Activated CD4-positive, CD25-positive, alpha-beta regulatory T cell treated with anti-CD3 and anti-CD28 coated beads, Interleukin-2, amount 50 U/mL, for 16 hours (primary cell): ENCODE measurements at places on chromosomes 5 and 9.

GRCh38 chr9:105930011-105930627 is 235.8 kb downstream of the TMEM38B start:
- no peak for DNase-seq

DNA sequence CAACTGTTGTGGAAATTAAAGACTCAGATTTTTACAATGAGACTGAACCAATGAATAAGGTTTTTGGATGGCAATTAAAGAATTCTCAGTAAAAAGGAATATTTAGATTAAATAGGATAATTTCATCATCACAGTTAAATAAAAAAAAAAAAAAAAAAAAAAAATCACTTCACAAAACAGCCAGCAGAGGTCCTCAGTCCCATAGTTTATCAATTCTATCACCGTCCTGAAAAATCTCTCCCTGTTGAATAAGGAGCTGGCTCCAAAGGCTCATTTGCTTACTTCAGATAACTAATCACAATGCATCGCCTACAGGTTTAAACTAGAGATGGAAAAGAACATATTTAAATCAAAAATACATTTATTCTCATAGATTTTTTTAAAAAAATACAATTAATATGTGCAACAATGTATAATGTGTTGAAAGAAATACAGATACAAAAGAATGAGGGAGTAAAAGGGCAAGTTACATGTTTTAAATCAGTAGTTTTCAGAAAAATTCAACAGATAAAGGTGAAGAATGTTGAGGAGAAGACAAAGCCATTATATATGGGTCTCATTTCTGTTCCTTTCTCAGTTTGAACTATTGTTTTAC is 175.8 kb upstream of the CHD1 start:
- DNase-seq = no peak

DNA sequence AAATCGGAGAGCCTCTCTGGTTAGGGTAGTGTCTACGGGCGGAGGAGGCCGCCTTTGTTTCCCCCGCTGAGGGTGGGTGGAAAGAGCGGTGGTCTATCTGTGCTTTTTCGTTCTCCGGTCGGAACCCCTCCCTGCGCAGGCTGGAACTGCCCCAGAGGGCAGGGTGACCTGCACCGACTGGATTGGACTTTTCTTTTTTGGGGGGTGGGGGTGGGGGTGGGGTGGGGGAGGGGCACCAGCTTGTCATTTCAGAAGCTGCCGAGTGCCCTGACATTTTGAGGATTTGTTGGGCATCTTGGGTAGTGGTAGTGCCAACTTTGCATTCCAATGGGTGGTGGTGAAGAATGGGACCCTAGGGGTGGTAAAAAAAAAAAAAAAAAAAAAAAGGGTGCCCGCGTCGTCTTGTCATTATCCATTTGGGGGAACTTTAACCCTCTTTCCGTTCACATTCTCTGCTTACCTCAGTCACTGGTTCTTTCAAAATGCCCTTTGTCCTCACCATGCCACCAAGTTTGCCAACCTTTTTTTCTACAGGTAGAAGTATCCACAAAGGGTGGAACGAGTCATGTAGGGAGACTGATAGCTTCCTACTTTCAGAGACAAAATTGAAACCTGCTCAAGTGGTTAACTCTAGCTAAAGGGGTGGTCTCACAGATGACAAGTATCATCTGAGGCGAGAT is 1.3 kb downstream of the UBE2R2 start:
- DNase-seq = no peak

DNA sequence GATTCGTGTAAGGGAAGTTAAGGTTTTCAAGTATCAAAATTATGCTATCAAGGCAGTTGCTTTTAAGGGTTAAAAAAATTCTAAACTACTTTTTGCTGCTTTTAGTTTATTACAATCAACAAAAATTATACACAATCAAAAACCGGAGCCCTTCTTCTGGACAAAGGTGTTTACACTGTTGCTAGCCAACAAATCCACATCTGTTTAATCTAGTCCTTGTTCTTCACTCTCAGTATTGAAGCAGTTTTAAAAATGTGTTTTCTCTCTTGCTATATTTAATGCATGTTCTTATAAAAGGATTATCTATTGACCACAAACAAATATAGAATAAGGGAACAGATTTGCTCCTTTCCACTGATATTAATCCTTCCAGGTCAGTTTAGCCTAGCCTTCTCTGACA is 2.5 kb downstream of the FEM1C start:
- DNase-seq = no peak

GRCh38 chr5:124735169-124735858 is 11.1 kb downstream of the ZNF608 start:
- DNase-seq = no peak

DNA sequence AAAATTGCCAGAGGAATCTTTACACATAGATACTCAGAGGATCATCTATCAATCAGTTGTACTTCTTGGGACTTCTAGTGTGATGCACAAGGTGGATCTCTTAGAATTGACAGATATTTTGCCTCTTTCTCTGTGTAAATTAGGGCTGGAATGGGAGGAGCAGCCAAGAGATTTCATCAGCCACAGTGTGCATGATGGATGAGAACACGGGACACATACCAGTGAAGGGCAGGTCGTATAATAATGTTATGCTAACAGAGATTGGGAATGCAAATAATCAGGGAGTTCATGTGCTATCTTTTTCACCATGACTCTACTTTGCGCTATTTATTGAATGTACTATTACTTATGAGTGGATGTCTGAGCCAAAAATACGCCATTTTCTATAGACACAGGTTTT is 43.3 kb upstream of the ISOC1 start:
- DNase-seq = no peak

DNA sequence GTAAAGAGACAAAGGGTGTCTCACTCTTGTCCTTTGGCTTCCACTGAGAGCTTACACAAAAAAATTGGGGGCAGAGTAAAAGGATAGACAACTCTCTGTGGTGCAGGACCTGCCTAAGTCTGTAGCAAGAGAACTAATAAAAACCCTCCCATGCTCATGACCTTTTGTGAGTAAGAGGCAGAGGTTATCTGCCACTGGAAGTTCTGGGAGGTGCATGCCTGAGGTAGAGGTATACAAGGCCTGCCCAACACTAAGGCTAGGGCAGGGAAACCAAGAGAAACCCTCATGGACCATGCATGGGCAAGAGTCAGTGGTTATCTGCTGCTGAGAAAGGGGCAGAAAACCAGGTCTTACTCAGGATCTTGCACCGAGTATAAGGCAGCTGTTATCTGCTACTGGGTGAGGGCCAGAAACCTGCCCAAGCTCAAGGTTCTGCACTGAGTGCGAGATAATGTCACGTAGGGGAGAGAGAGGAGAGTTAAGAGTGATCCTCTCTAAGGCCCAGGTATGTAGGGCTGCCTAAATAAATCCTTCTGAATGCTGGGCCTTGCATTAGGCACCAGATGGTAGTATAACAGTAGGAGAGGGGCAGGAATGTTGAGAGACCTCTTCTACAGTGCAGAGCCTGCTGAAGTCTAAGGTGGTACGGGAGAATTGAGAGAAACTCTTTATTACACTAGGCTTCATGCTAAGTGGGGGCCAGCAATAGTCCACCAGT is 143.4 kb downstream of the MACROH2A1 start:
- DNase-seq = no peak

- no peak for DNase-seq
Observed at GRCh38 chr5:154995679-154996078, 17.9 kb upstream of the KIF4B start.
